ENCODE measurements at places on chromosomes 5 and 9.

DNA sequence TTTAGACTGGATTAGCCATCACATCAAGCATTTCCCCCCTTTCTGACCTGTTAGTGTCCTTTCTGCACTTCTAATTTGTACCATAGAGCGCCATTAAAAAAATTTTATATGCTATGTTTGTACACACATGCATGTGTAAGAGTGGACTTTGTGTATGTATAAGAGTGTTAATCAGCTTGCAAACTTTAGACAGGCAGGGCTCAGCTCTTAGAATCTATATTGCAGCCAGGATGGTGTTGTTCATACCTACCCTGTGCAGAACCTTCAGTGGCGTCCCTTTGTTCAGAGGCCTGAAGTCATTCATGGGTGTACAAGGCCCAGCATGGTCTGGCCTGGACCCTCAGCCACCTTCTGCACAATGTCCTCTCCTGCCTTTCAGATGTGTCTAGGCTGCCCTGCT lies 19.7 kb downstream of the ZSWIM6 start:
- no peak for DNase-seq

DNA sequence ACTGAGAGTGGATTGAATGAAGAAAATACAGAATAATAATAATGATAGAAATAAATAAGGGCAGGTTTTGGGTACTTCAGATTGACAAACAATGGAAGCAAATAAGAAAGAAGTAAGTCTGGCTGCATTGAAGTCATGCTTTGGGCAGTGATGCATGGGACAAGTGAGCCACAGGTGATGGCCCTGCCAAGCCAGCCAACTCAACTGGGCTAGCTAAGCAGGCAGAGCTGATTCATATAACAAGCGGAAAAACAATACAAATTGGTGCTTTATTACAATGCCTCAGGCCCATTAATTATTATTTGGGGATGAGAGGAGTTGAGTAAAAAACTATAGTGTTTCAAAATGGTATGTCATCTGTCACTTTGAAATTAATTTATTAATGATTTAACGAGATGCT lies 502.0 kb downstream of the CDH12 start:
- no peak for DNase-seq

GRCh38 chr5:99814321-99815063 lies 720.7 kb upstream of the FAM174A start:
- no peak for DNase-seq

DNA sequence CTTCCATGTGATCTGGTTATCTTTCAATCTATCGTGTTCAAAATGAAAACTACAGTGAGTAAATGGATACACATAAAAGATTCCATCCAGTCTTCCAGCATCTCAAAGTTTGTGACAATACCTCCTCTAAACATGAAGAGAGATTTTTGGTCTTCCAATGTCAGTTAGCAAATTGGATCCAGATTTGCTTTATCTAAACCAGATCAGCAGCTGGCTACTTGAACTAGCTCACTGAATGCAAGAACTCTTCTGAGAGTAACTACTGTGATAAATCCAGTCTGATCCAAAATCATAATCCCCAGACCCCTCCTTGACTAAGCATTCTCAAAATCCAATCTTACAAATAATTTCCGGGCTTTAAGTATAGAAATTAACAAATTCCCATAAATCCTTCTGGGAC lies 2177.9 kb upstream of the C9orf72 start:
- DNase-seq = peak; percentile 62

- no peak for DNase-seq
Observed at GRCh38 chr5:146311278-146311677, 27.4 kb upstream of the POU4F3 start.

- peak; percentile 46 for DNase-seq
Observed at GRCh38 chr5:87394411-87395165, 18.1 kb downstream of the CCNH start.

- DNase-seq = peak; percentile 47
Observed at GRCh38 chr9:116238776-116239340, 85.3 kb downstream of the PAPPA start.

- no peak for DNase-seq
Observed at GRCh38 chr5:89041976-89042375, 159.0 kb upstream of the MEF2C start.

DNA sequence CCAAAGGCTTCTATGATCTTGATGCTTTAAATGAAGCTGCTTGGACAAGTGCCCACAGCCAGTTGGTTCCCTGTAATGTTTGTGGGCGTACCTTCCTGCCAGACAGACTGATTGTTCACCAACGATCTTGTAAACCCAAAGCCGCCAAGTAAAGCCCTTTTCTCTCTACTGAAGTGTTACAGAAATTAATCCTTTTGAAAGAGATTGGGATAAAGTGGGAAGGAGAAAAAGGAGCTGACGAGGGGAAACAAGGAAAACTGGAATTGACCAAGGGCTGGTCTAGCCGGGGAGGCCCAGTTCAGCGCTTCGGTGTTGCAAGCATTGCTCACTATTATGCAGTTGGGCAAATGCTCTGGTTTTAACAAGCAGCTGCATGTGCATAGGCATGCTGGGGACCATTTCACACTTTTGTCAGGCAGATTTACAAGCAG lies 53.2 kb downstream of the ZNF474 start:
- DNase-seq = peak; percentile 88

DNA sequence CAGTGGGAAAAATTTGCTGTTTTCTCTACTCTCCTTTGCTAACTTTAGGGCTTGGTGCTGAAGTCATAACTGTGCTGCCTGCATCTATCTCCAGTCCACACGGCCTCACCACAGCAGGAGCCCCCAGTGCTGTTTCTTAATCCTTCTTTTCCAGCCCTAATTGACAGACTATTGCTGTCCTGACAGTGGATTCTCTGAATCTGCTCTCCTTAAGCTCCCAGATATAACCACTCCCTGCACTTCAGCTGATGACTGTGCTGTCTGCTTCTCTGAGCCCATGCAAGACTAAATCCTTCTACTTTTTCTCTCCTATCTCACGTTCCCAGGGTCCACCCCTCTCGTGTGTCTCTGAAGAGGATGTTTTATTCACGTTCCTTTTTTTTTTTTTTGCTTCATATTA lies 19.7 kb upstream of the GRIA1 start:
- DNase-seq = no peak

DNA sequence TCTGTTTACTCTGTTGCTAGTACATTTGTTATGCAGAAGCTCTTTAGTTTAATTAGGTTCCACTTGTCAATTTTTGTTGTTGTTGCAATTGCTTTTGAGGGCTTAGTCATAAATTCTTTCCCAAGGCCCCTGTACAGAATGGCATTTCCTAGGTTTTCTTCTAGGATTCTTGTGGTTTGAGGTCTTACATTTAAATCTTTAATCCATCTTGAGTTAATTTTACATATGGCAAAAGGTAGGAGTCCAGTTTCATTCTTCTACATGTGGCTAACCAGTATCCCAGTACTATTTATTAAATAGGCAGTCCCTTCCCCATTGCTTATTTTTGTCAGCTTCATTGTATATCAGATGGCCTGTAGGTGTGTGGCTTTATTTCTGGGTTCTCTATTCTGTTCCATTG lies 792.4 kb downstream of the PTPRD start:
- peak; percentile 52 for DNase-seq

DNA sequence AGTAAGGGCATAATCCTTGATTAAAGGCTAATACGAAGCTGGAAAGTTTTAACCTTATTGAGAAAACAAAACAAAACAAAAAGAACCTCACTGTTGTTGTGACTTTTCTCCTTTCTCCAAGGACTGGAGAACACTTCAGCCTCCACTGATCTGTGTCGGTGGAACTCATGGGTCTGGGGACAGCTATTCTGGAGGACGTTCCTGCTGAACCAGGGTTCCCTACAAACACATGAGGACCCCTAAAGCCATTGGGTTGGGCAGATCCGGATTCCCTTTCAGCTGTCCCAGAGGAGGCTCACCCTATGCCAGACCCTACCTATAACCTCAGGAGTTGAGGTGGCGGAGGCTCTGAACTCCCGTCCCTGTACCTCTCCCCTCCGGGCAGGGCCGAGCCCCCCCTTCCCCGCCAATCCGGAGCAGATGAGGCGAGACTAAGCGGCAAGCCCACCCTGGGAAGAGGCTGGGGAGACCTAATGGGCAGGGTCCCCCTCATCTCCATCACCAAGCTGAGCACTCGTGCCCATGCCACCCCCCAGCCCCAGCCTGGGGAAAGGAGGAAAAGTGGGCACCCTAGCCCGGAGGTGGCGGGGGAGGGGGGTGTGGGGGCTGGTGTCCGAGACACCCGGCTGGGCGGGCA lies 1.6 kb upstream of the TCF7 start:
- DNase-seq = no peak

DNA sequence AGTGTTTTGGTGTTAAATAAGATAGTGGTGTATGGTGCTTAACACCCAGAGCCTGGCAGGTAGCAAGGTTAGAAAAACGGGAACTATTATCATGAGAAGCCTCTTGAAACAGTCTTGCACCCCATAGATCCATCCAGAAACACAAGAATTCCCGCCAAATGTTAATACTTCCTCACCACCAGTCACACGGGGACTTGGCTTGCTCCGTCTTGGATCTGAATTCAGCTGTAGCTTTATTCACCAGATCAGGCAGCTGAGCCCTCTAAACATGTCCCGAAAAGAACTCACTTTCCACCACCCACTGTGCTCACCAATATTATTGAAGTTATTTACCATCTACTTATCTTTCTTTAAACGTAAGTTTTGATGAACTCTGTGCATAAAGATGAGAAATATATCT lies 101.6 kb upstream of the PTPN3 start:
- DNase-seq = no peak

GRCh38 chr5:472076-472655 lies 29.2 kb downstream of the EXOC3 start:
- DNase-seq = no peak

DNA sequence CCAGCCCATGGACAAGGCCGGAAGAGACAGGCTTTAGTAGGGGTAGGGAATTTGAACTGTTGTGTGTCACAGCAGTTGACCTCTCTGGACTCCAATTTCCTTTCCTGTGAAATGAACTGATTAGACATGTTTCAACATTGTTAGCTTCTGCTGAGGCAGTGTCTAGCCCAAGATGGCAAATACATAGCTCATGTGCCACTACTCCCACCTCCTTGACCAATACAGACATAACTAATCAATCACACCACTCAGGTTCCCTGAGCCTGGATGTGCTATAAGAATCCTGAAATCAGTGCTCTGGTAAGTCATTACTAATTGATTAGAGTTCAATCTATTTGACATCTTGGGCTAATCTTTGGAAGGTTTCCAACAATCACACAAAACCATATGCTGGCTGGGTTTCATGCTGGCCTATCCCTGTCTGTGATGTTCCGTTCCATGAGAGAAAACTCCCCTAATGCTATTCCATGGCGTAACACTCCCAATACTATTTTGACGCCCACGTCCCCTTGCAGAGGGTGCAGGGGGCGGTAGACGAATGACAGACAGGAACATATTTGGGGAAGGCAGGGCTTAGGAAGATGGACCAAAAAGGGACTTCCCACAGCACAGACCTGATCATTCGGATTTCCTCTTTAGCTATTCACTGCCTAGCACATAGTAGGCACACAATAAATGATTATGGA lies 95.2 kb downstream of the PDE6A start:
- DNase-seq = no peak

DNA sequence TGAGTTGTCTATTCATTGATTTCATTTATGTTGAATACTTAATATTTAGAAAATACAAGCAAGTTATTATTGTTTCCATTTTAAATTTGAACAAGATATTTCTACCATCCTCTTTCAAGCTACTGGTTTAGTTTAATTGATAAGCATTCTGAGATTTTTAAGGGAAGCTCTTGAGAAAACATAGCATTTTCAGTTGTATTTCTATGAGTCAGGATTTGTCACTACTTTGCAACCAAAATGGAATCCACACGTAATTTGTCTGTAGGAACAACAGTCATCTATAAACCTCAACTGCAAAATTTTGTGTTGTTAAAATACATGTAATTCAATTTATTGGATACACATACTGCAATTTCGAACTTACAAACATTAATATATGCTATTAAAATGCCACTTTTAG lies 74.0 kb downstream of the PRR16 start:
- peak; percentile 83 for DNase-seq

DNA sequence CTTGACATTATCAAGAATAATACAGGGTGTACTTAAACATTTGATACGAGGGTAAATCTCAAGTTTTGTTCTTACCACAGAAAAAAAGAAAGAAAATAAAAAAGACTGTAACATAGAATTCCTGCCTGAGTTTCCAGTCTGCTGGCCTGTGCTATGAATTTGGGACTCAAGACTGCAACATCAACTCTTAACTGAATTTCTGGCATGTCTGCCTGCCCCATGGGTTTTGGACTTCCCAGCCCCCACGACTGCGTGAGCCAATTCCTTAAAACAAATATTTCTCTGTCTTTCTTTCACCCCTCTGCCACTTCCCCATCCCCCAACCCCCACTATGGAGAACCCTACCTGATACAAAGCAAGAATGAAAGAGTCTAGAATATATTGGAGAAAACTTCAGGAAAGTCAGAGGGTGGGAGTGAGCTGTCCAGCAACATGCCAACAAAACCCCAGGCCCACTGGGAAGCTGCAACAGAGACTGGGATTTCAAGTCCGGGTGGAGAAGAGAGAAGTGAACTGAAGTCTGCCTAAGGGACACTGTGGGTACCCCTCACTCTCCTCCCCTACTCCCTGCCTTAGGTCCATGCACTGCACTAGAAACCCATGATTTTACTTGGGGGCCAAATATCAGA lies 43.0 kb downstream of the MARCHF3 start:
- DNase-seq = no peak

GRCh38 chr9:136316271-136316751 lies 11.0 kb upstream of the GPSM1 start:
- no peak for DNase-seq

DNA sequence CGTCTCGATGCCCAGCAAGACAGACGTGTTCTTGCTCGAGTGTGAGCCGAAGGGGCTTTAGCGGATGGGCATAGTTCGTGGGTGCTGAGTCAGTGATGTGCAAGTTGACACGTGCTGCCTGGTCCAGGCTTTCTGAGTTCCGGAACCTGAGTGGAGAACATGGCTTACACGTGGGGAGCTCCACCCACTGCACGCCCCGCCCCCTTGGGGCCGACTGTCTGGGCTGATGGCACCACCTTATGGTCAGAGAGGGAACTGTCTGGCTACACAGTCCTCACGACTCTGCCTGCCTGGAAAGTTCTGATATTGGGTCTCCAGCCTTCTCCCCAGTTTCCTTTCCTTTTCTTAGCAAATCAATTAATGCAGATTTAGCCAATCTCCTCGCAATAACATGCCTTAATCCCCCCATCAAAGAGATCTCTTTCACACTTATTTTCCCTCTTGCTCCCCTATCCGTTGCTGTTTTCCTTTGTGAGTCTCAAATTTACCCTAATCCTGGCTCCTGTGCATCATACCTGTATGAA lies 3.8 kb upstream of the STC2 start:
- DNase-seq = peak; percentile 89

DNA sequence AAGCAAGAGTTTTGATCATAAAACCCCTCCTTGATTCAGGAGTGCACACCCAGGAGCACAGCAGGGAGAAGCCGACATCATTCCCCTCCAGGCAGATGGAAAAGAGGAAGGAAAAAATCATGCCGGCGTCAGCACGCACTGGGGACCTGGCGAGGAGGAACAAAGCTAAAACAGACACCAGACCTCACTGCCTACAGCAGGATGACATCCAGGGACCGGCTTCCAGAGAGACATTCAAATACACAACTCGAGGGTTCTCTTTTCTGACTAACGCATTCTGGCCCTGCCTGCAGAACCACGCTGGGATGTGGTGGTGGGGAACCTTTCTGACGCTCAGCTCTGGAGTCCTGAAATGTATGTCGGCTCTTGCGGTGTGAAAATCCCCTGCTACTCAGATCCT lies 2.7 kb downstream of the UBAC1 start:
- DNase-seq = no peak

- DNase-seq = no peak
Observed at GRCh38 chr5:15757619-15758018, 257.6 kb downstream of the FBXL7 start.

Data from fibroblast of skin of right biceps (primary cell).